ENCODE measurements at places on chromosomes 1 and 21.

- no peak for DNase-seq
These were observed 32.7 kb downstream of the EPHA10 start for GRCh38 chr1:37732111-37732780.

DNA sequence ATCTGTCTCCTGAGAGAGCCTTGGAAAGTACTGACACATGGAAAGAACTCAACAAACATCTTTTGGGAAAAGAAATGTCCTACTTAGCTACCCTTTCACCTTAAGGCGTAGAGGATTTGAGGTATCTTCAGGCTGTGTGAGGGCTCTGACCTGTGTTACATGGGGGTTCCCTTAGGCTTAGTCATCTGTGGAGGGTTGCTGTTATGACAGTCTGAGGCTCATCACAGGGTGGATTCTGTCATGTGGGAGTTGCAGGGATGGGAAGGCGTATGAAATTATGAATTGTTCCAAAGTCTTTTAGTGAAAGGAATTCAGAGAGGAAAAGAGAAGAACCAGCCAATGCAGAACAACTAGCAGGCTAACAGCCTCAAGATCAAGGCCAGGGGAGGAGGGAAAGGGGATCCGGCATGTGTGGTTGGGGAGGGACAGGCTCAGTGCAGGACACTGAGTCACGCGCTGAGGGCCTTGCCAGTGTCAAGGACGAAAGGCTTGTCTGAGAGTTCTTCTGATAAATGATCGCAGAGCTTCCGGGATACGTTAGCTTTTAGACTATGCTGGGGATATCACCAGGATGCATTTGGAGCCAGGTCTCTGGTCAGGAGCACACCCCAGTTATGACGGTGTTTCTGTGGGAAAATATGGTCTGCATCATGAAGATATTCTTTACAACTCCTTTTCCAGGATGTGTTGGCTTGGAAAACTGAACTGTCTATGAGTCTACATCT is 24.6 kb upstream of the PLA2G2C start:
- DNase-seq = no peak

DNA sequence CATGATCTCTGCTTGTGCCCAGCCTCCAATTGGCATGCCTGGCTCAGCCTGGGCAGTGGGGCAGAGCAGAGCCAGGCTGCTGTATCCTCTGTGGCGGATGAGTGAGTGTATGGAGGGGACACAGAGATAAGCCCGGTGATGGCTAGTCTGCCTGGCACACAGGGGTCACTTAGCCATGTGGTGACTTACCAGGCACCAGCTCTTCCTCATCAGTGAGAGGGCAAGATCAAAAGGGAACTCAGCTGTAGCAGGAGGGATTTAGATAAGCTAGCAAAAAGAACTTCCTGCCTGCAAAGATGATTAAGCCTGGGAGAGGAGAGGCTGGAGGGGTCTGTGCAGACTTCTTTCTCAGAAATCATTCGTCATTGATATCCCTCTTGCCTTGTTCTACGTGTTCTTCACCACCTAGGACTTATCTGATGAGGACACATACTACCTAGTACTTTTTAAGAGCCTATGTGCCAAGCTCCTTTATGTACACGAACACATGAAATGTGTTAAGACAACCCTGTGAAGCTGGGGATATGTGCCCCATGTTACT is 7.9 kb downstream of the KIF21B start:
- DNase-seq = no peak

GRCh38 chr1:230303822-230304221 is 122.3 kb downstream of the PGBD5 start:
- DNase-seq = no peak

GRCh38 chr1:207822602-207823451 is 71.0 kb downstream of the CD46 start:
- peak; percentile 42 for DNase-seq

GRCh38 chr1:27522432-27523336 is 32.7 kb upstream of the WASF2 start:
- no peak for DNase-seq

DNA sequence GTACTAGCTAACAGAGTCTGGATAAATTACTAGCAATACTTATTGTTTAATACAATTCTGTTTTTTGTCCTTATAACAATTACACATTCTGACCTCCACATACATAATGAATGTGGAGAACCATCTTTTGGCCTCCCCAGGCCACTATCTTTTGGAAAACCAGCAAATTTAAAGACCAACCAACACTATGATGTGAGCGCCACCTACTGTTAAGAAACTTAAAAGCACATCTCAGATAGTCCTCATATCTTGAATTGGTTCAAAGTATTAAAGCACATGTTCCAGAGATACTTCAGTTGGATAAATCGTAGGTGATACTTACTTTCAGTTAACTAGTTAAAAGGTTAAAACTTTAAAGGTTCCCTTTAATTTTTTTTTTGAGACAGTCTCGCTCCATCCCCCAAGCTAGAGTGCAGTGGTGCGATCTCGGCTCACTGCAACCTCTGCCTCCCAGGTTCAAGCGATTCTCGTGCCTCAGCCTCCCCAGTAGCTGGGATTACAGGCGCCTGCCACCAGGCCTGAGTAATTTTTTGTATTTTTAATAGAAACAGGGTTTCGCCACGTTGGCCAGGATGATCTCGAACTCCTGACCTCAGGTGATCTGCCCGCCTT is 29.3 kb upstream of the USP1 start:
- DNase-seq = no peak

DNA sequence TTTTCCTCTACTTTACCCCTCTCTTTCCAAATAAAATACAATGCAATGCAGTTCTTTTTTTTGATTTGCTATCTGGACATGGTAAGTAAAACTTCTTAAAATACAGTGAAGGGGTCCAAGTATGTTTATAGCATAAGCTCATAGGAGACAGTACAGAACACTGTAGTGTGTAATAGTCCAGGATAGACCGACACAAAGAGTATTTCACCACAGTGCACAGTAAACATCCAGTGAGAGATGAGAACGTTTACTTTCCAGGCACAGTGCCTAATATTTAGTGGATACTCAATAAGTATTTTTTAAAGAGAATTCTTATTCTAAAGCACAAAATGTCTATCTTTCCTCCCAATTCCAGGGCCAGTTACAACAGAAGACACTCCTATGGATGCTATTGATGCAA is 14.9 kb downstream of the MIA3 start:
- no peak for DNase-seq

GRCh38 chr1:119790451-119791198 is 20.6 kb downstream of the REG4 start:
- no peak for DNase-seq

GRCh38 chr1:32818804-32819541 is 1.5 kb downstream of the S100PBP start:
- DNase-seq = no peak

GRCh38 chr1:245858022-245858721 is 648.9 kb downstream of the SMYD3 start:
- no peak for DNase-seq

Measured in stimulated activated CD8-positive, alpha-beta memory T cell treated with anti-CD3 and anti-CD28 coated beads, Interleukin-12 subunit alpha, Interleukin-12 subunit beta, amount 100 ng/mL, for 1 hour (primary cell).